ENCODE measurements at places on chromosomes 2 and 18.

GRCh38 chr2:55610954-55611743, 6.3 kb downstream of the PPP4R3B start:
- DNase-seq: no peak

GRCh38 chr18:23053776-23054457, 81.4 kb upstream of the CABLES1 start:
- no peak for DNase-seq

GRCh38 chr2:23410596-23410995, 25.6 kb downstream of the KLHL29 start:
- DNase-seq: no peak

DNA sequence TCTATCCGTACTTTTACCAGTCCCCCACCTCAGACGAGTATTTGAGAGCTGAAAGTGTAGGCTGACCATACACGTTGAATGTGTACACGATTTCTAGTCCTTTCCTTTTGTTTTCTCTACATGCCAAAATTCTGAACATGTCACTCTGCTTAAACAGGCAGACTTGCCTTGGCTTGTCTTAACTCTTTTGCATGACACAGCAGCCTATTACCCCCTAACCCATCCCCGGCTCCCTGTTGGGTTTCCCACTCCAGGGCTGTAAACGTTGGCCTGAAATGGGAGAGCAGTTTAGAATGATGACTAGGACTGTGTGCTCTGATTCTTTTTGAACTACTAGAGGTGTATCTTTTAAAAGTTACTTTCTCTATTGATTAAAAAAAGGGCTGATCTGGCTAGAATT, 19.1 kb downstream of the MTCL1 start:
- no peak for DNase-seq

- DNase-seq: no peak
These were observed 8.9 kb upstream of the SESTD1 start for GRCh38 chr2:179273461-179273962.

- DNase-seq: no peak
These were observed 36.1 kb upstream of the TNFRSF11A start for GRCh38 chr18:62289047-62289446.

Data from NCI-H460 (cell line).